Femur (tissue), 1 donor: ENCODE measurements at places on chromosomes 6 and 20.
A peak's percentile ranks its signal among the peaks of the same experiment; 100 is the strongest.

- DNase-seq = peak; percentile 24
These were observed 230.6 kb downstream of the UTRN start for GRCh38 chr6:144515761-144516160.

DNA sequence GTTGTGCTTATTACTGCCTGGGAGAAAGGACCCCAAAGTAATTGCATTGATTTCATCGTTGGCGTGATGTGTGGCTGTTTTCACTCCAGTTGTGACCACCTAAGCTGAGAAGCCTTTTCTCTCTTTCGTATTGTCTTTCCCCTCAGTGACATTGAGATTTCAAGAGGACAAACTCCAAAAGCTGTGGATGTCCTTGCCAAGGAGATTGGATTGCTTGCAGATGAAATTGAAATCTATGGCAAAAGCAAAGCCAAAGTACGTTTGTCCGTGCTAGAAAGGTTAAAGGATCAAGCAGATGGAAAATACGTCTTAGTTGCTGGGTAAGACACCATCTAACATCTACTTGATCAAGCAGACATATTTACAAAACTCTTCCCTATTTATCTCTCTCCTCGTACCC is 60.5 kb downstream of the MTHFD1L start:
- no peak for DNase-seq

GRCh38 chr6:14796974-14797762 is 448.7 kb upstream of the JARID2 start:
- no peak for DNase-seq

GRCh38 chr20:48697845-48698491 is 129.8 kb downstream of the PREX1 start:
- DNase-seq = peak; percentile 62

DNA sequence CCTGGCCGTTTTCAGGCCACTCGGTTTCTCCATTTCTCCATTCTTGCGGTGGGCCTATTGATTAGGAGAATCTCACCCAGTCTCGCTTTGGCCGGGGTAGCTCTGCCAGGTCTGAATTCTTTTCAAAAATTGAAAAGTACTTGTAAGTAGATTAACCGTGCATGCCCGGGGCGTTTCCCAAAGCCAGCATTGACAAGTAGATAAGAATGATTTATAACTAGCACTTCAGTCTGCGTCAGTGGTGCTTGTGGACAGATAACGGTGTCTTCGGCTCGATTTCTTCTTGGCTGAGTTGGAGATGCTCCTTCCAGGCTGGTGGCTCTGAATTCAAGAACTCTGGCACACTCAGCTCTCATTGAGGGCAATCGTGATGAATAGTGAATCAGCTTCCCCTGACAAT is 29.0 kb downstream of the SLC24A3 start:
- no peak for DNase-seq

DNA sequence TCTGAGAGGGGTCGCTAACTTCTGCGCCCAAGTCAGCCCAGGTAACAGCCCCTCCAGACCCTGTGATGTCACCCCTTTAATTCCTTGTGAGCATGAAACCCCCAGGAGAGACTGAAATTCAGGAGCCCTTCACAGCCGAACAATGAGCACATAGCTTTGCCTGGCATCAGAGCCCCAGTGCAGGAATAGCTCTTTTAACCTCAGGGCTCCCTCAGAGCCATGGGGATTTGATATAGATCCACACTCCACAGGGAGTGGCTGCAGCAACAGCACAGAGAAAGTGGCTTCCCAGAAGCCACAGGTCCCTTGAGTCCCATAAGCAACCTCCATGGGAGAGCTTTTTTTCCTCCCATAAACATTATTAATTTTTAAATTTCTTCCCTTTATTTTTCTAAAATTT is 150.0 kb upstream of the MARCKS start:
- no peak for DNase-seq
